ENCODE measurements at places on chromosomes 4 and X.

- no peak for DNase-seq
Measured at GRCh38 chr4:183038436-183038835, 60.6 kb upstream of the WWC2 start.

DNA sequence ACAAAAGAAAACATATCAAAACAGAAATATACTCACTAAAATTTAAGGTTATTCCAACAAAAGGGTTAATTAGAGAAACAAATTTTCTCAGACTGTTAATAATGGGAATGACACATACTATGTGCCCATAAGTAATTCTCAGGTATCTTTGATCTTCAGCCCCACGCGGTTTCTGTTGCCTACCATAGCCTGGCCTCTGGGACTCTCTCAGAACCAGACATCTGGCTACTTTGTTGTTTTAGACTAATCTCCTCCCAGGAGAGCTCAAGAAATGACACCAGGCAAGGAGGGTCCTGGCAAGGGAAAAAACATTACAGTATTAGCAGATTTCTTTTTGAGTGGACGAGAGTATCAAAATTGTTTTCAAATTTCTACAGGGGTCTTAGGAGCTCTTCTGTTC is 43.7 kb downstream of the SLC10A7 start:
- no peak for DNase-seq

GRCh38 chr4:140154572-140154891 is 548 bp upstream of the MAML3 start:
- DNase-seq: no peak

DNA sequence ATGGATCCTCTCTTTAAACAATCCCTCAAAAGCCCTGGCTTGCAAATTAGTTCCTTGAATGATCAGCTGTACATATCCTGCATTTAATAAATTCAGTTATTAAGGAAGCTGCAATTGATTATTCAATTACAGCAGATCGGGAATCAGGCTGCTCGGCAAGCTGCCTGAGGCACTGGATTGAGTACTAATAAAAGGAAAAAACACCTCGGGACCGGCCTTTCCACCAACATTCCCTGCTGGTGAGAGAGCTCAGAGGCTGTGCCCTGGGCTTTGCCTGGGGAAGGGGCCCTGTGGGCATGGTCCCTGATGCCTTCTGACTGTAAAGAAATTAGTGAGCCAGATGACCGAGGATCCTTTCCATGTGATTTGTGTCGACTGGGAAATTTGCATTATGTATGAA is 69.2 kb downstream of the SORCS2 start:
- no peak for DNase-seq

DNA sequence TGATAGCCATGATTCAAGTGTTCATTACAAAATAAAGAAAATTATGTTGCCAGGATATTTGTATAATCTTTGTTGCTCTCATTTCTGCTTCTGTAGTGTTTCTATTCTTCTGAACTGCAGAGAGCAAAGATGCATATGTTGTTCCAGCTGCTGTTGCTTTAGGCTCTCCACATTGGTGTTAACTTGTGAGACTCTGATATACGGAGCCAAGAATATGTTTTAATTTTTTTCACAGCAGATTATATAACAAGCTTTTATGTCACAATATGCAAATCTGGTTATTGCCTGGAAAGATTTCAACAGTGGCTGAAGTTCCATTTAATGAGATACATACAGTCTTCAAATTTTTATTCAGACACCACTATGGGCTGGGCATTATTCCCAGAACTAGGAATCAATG is 655.0 kb downstream of the GRXCR1 start:
- DNase-seq: no peak

GRCh38 chrX:65587616-65588526 is 53.3 kb upstream of the LAS1L start:
- DNase-seq: peak; percentile 45

Measured in posterior cingulate gyrus (tissue), 11 donors.